ENCODE measurements at places on chromosomes 5 and 9. TPM values are rescaled to one million over a fixed set of nuclear protein-coding genes. Genes with fewer than 3 reads are reported as not detected.

The FOXI1 gene
- total RNA-seq = not detected

The MLANA gene
- total RNA-seq = not detected

The CDH10 gene
- total RNA-seq = not detected

The ANXA2R gene
- total RNA-seq = 32.0 TPM

The GFPT2 gene
- total RNA-seq = 0.37 TPM

The WNT8A gene
- not detected for total RNA-seq

The TXNDC8 gene
- total RNA-seq = not detected

The IRGM gene
- 3.8 TPM for total RNA-seq

The CNTLN gene
- total RNA-seq = 0.73 TPM

The KCNIP1 gene
- not detected for total RNA-seq

The SLIT3 gene
- total RNA-seq = 0.09 TPM

The CCL27 gene
- not detected for total RNA-seq

The CLTA gene
- 177 TPM for total RNA-seq

The RIOK2 gene
- 28.0 TPM for total RNA-seq

The SURF1 gene
- 35.6 TPM for total RNA-seq

The SLC6A7 gene
- not detected for total RNA-seq
